ENCODE measurements at places on chromosomes 7 and 10.

DNA sequence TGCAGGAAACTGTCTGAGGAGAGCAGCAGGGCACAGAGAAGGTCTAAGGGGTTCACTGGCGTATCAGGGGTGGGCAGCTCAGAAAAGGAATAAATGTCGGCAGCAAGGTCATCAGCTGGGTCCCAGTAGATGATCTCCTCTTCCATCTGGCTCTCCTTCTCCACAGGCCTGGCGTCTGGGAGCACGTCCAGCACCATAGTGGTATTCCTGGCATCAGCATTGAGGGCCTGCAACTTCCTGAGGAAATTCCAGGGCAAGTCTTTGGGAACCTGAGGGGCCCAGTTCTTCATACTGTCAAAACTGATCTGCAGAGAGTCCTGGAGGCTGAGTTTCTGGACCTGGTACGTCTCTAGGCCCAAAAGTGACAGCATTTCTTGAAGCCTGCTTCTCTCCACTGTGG lies 9.6 kb upstream of the MRPS24 start:
- no peak for DNase-seq

DNA sequence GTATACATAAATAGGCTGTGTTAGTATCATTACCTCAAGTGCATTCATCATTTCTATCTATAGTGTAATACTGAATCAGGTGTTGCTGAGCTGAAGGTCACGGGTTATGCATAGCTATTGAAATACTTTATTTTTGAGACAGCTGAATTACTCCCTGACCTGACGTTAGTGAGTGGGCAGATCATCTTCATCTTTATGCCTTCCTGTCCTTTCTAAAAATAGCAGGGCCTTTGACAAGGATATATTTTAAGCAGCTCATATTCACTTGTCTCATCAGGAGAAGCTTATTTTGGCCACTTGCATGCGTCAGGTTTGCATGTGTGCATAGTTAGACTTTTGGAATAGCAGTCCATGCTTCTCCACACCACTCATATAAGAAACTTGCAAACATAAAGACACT lies 63.6 kb upstream of the DKK1 start:
- DNase-seq = no peak

DNA sequence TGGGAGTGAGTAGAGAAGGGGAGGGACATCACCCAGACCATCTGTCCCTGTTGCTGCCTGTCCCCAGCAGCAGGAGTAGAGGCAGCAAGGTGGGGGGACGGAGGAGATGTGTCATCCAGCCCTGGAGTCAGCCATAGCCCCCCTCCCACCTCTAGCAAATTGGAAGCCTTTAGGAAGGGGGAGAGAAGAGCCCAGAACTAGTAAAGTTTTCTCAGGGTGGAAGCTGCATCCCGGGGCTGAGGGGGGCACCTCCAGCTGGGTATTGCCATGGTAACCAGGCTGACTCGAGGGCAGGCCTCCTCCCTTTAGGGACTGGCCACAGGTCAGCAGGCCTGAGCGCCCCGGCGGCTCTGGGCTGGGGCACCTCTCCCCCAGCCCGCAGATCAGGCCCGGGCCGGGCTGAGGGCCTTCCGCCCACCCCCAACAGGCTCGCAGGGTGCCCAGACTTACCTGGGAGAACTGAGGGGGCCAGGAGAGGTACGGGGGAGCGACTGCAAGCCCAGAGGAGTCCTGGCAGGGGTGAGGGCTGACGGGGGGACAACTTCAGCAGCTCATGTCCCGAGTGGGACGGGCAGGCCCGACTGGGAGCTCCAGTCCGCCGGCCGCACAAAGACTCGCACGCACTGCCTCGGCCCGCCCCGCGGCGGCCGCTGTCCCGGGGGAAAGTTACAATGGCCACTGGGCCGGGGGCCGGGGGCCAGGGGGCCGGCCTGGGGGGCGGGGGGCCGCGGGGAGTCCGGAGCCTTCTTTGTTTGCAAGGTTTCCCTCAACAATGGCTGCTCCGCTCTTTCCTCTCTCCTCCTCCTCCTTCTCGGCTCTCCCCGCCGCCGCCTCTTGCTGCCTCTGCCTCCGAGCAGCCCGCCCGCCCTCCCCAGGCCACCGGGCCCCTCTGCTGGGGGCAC lies 6.0 kb downstream of the LDB1 start:
- DNase-seq = no peak

- no peak for DNase-seq
Measured at GRCh38 chr7:98238076-98238475, 14.0 kb downstream of the TECPR1 start.

DNA sequence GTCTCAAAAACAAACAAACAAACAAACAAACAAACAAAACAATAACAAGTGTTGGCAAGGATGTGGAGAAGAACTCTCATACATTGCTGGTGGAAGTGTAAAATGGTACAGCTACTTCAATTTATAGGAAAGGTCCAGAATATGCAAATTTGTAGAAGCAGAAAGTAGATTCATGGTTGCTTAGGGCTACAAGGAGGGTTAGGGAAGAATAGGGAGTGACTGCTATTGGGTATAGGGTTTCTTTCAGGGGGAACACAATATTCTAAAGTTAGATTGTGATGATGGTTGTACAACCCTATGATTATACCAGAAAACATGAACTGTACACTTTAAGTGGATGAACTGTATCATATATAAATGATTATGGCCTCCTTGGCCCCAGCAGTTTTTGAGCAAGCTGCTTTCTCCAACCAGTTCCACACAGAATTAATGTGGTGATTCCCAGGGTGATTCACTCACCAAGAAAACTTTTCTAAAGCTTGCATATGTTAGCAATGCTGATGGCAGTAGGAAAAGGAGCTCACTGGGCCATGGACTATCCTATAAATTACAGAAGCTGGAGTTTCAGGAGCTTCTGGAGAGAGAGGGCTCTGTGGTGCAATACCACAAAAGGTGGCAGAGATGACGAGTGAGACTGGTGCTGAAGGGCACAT lies 52.8 kb upstream of the KCNIP2 start:
- DNase-seq = no peak

DNA sequence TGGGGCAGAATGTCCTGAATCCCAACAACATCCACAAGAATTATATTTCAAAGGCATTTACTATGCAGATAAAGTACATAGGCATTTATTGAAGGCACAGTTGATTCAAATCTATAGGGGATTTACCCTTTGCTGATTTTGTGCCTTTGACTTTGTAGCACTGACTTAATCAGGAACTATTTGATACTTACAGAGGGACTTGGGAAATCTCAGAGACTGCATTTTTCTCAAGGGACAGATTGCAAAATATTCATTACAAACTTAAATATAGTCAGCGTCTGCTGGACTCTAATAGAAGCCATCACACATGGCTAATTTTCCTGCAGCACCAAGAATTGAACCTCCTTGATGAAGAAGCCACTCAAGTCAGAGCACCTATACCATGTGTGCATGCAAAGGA lies 44.9 kb downstream of the FAS start:
- DNase-seq = peak; percentile 85

DNA sequence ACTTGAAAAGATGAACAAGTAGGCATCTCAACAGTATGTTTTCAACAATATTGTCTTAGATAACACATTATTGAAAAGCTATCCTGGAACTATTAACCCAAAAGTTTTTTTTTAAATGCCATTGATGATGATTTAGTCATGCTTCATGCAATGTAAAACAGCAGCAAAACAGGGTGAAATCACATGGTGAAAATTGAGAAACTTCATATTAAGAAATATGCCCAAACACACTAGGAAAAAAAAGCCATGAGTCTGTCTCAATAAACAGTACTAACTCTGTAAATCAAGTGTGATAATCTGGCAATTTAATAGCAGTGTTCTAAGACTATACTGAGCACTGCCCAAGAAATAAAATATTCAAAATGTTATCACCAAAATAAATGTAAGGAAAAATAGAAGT lies 613.1 kb downstream of the KCNMA1 start:
- DNase-seq = peak; percentile 41

DNA sequence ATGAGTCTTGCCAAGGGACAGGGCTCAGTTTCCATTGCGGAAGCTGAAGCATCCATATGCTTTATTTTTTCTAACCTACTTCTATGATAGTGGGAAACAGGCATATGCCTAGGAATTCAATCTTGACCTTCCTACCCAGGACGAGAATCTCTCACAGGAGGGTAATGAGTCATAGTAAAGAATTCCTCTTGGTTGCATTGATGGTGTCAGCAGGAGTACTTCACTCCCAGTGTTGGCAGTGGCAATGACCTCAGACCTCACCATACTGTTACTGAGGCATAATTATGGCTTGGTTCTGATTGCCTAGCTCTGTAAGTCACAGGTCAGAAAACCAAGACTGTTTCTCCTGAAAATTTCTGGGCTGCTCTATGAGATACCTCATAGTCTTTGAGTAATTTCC lies 552.9 kb downstream of the ARL4A start:
- DNase-seq = no peak

GRCh38 chr7:67475293-67475692 lies 478.7 kb downstream of the TYW1 start:
- DNase-seq = no peak

GRCh38 chr7:12882710-12883109 lies 195.3 kb downstream of the ARL4A start:
- no peak for DNase-seq

DNA sequence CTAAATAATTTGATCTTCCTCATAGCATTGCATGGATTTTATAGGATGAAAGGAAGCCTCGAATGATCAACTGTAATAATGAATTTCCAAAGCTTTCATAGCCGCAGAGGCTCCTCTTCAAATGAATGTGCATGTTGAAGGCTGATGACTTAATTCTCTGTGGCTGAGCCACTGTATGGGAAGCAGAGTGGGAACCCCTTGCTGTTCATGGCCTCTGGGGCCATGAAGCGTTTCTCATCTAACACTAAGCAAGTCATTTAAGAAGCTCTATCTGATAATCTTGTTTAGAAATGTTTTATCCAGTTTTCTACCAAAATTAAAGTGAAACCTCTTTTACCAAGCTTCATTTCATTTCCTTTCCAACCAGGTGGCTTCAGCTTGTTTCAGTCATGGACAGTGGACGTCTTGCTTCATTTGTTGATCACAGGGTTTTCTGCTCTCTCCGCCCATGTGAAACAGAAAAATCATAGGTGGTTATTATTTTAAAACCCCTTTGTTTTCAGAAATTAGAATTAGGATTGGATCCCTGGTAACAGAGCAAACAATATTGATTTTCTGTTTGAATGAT lies 10.3 kb upstream of the ADARB2 start:
- no peak for DNase-seq

- DNase-seq = no peak
Measured at GRCh38 chr10:14377591-14378175, 47.0 kb upstream of the FRMD4A start.

GRCh38 chr10:70363971-70364771 lies 18.3 kb downstream of the LRRC20 start:
- peak; percentile 84 for DNase-seq

DNA sequence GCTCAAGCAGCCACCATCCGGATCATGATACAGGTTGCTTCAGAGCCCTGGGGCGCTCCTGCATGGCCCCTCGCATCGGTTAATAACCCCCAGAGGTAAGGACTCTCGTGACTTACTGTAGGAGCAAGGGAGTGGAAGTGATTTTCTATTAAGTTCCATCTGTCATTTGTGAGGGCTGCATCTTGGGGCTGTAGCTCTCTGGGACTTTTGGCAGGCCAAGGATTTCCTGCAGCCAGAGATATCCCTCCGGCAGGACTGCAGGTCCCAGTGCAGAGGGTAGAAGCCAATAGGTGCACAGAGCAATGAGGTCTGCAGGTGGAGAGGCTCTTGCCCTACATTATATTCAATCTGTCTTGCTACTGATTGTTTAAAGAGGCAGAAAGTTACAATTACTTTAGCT lies 356.8 kb upstream of the ADARB2 start:
- DNase-seq = no peak

DNA sequence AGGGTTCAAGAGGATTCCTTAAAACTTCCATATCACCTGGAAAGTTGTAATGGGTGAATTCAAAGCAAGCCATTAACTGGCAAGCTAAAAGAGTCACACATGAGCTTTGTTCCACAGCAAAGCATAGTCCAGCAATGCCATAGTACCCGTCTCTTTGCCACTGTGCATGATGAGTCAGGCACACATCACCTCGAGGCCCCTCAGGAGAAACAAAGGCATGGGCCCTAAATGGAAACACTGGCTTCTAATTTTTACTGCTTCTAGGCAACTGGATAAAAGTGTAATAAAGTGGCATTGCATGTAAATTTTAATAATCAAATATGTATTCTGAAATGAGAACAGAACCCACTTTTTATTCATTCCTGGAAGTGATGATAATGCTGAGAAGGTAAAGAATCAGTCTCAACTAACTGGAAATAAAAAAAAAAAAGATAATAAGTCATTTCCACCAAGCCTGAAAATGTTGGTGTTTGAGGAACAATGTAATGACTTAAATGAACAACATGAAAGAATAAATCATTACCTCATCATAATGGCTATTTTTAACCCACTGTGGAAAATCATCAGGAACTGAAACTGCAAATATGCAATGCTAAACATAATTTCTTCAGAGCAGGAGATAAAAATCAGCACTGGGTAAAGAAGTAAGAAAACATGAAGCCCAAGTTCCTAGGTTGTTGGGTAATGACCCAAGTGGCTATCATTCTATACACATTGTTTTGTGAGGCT lies 104.9 kb downstream of the CDK6 start:
- DNase-seq = peak; percentile 96

DNA sequence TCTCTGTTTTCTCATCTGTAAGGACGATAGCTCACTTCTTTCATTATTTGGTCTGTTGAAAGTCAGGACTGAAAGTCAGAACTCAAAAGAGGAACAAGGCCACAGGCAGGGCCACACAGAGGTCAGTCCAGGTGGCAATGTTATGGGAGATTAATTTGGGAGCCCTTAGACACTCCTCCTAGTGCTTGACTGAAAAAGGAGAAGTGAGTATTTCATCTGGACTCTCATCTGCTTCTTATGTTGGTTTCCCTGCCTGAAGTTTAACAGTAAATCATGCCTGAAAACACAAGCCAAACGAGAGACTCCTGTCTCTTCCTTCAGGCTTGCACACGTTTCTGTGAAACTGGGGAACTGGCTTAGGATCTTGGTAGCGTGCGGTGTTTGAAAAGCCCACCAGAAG lies 248.5 kb downstream of the BUB3 start:
- DNase-seq = peak; percentile 46

- no peak for DNase-seq
Measured at GRCh38 chr7:64558781-64559180, 4.1 kb downstream of the ZNF680 start.

- DNase-seq = no peak
Measured at GRCh38 chr7:50666124-50666496, 100.9 kb upstream of the DDC start.

- no peak for DNase-seq
Measured at GRCh38 chr7:107284911-107285479, 116.2 kb downstream of the HBP1 start.
